Stimulated activated CD4-positive, alpha-beta T cell treated with anti-CD3 and anti-CD28 coated beads, Interleukin-4, amount 100 ng/mL, for 4 hours (primary cell): ENCODE measurements at places on chromosomes 7 and 10.

DNA sequence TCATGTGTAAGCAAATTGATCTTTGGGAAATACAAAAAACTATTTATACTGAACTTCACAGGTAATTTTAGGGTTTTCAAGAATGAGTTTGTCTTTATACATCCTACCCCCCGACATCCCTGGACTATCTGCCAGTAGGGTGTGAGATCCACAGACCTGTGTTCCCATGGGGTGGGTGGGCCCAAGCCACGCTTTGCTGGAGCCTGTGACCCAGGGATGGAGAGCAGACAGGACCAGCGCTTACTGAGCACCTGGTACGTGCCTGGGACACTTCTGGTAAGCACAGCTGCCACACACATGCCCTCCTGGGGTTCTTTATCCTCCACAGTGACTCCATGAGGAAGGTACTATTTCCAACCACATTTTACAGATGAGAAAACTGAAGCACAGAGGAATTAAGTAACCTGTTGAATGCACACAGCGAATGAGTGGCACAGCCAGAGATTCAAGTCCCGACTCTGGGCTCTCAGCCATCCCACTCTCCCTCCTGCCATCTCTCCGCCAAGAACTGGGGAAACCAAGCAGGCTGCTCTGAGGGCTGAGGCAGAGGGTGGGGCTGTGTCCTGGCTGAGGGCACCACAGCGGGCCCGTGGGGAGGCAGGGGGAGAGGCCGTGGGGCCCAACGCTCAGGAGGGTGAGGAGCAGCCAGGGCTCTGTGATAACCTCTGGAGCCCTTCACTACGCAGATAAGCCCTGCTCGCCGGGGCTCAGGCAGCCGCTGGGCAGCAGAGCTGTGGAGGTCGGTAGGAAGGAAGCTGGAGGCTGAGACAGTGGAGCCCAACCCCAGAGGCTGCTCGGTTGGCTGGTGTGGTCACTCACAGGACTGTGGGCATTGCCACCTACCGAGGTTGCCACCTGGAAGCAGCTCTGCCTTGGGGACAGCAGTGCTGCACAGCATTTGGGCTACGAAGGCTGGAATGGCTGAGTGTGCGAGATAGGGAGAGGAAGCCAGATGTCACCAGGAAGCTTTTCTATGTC, 124.2 kb downstream of the ARHGAP22 start:
- no peak for DNase-seq

- DNase-seq, result no peak
Measured at GRCh38 chr10:119443970-119444660, 98.4 kb downstream of the RGS10 start.

DNA sequence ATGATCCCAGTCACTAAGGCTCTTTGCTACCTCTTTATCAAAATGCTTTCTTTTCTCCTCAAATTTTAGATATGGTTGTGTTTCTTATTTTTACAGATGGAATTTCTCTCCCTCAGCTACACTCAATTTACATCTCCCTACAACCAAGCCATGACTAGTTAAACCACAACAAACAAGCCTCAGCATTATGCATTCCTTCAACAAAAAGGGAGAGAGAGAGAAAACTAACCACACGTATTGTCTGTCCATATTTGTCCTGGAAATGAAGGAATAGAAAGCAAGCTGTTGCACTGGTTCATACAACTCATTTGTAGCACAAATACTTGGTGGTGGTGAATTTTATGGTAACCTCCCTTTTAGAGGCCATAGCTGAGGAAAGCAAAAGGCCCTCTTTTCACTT, 286.4 kb downstream of the AHR start:
- no peak for DNase-seq

DNA sequence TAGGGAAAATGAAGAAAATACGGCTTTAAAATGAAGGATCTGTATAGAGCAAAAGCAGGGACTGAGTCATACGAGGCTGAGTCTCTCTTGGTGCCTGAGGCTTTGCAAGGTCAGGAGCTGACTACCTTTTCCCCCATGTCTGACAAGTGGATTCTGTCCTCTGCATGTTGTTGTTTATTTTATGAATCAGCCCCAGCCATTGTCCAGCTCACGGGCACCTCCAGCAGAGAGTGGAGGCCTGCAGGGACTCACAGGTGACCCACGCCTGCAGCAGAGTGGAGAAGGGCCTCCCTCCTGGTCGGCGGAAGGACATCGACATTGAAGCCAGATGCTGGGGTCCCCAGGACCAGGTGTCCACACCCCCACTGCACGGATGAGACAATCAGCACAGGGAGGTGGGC, 233.9 kb downstream of the WDR37 start:
- DNase-seq, result no peak

GRCh38 chr7:98771519-98771918, 98.3 kb downstream of the TMEM130 start:
- no peak for DNase-seq

GRCh38 chr7:80844916-80845315, 73.9 kb downstream of the SEMA3C start:
- no peak for DNase-seq

DNA sequence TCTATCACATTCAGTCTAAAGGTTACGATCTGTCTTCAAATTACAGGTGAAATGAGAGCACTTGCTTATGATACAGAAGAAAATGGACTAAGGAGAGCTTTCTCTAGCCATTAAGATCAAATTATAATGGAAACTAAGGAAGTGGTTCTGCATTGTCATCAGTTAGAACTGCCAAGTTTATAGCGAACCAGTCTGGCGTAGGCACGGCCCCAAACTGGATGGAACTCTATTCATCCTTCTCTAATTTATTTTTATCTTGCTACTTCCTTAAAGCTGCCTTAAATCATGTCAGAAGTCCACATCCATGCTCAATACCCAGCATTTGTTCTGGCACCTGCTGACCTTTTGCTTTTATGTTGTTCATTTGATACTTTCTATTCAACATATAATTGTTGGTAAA, 63.7 kb upstream of the APBB1IP start:
- DNase-seq, result no peak

GRCh38 chr10:57320416-57320815, 947.3 kb downstream of the IPMK start:
- DNase-seq, result no peak

GRCh38 chr10:131090761-131091661, 220.5 kb downstream of the TCERG1L start:
- DNase-seq, result no peak

GRCh38 chr7:43155636-43156035, 43.2 kb downstream of the HECW1 start:
- DNase-seq, result no peak

GRCh38 chr7:78777829-78778228, 675.6 kb downstream of the MAGI2 start:
- DNase-seq, result no peak
